KBM-7 (cell line): ENCODE measurements at places on chromosomes 6 and 20.
A peak's percentile ranks its signal among the peaks of the same experiment; 100 is the strongest.

DNA sequence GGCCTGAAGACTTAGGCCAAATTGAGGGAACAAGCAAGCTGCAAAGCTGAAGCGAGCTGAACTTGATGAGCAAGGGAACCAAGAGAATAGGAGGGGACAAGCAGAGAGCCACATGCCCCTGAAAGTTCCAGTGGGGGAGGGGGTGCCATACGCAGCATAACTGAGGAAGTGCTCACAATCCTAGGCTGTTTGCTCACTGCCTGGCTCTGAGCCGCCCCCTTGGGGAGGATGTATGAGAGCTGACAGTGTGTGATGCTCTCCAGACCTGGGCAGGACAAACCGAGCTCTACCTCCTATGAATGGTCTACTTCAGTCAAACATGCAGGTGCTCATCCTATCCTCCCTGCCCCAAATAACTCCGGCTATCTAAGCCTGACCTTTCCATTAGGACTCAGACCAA, 52.1 kb downstream of the FAXC start:
- DNase-seq = no peak

DNA sequence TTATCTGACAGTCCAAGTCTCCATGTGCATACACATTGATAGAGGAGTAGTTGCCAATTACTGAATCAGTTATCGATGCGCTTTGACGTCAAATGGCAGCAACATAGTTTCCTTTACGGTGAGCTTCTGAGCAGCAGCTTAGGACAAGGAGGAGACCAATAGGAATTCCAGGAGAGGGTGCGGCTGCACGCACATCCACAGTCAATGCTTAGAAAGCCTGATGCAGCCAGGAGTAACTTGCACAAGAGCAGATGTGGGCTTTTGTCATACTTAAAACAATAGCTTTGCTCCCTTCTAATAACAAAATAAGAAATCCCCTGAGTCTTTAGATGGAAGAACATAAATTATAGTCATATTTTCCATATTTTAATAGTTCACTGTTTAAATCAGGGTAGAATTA, 442.1 kb downstream of the BCKDHB start:
- no peak for DNase-seq

- DNase-seq = no peak
Observed at GRCh38 chr6:33206864-33207551, 1.3 kb upstream of the RING1 start.

DNA sequence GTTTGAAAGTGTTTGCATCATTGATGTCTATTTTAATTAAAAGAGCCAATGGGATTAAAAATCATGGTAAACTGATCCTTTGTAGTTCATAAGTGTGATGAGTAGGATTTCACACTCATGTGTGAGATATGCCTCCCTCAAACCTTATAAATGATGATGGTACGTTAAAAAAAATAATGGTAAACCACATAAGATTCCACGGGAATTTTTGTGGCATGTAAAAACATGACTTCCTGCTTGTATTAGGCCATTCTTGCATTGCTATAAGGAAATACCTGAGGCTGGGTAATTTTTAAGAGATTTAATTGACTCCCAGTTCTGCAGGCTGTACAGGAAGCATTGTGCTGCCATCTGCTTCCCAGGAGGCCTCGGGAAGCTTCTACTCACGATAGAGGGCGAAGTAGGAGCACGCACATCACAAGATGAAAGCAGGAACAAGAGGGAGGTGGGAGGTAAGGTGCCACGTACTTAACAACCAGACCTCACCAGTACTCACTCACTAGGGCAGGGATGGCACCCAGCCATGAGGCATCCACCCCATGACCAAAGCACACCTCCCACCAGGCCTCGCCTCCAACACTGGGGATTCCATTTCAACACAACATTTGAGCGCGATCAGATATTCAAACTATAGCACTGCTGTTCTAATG, 187.6 kb upstream of the QKI start:
- DNase-seq = no peak

GRCh38 chr20:37387519-37388269, 41.8 kb downstream of the SRC start:
- no peak for DNase-seq

- DNase-seq = no peak
Observed at GRCh38 chr20:48326868-48327267, 500.9 kb downstream of the PREX1 start.

DNA sequence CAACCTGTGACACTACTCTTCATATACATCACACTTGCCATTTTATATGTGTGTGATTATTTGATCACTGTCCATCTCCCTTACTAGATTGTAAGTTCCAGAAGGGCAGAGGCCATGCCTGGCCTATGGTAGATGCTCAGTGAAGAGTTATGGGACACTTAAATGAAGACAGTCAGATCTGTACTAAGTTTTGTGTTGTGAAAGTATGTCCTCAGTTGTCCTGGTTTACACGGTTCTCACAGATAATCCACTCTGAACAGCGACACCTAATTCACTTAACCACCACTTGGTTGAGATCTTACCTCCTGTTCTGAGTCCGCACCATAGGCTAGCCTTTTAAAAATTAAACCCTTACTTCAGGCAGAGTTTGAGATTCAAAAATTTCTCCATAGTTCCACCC, 434.1 kb upstream of the SOX4 start:
- DNase-seq = no peak

- DNase-seq = no peak
Observed at GRCh38 chr20:29325304-29325640, 1932.2 kb upstream of the DEFB115 start.

GRCh38 chr6:1726341-1726768, 116.6 kb downstream of the FOXC1 start:
- no peak for DNase-seq

DNA sequence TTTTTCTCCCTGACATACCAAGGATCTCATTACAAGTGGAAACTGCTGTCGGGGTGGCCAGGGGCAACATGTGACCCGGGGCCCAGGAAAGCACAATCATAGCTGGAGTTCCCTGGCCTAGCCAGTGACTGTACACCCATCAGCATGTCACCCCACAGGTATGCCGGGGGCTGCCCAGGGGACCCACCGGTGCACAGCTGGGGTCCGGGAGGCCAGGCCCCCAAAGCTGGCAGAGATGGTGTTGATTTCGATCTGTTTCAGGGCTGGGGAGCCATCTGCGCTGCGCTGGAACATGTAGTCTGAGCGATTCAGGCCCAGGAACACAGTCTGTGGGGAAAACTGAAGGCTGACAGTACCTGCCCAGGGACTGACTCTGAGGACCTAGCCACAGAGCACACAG, 13.3 kb downstream of the GSS start:
- DNase-seq = no peak

- DNase-seq = peak; percentile 83
Observed at GRCh38 chr20:58651946-58652605, 993 bp downstream of the STX16 start.

DNA sequence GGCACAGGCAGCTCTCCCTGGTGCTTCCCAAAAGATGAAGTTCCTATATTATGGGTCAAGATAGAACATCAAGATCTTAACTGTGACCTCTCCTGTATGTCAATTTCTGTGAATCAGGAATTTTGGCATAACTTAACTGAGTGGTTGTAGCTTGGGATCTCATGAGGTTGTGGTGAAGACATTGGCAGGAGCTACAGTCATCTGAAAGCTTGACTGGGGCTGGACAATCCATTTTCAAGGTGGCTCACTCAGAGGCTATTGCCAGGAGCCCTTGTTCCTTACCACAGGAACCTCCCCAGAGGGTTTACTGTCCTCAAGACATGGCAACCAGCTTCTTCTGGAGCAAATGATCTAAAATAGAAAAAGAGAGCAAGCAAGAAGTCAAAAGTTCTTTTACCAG, 252.2 kb downstream of the ADGB start:
- no peak for DNase-seq

DNA sequence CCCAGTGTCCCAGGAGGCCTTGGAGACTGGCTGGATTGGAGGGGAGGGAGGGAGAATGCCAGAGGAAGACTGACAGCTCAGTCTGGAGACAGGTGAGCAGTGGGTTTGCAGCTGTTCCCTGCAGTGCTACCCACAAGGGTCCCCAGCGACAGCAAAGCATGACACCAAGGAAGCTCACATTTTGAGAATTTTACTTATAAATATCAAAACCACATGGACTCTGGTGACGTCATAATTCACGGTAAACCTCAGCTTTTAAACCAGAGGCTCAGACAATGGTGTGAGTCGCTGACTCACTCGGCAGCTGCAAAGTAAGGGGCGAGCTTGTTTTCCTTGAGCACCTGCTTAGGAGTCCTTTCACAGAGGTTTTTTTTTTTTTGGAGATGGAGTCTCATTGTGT, 65.2 kb downstream of the THBS2 start:
- DNase-seq = no peak

DNA sequence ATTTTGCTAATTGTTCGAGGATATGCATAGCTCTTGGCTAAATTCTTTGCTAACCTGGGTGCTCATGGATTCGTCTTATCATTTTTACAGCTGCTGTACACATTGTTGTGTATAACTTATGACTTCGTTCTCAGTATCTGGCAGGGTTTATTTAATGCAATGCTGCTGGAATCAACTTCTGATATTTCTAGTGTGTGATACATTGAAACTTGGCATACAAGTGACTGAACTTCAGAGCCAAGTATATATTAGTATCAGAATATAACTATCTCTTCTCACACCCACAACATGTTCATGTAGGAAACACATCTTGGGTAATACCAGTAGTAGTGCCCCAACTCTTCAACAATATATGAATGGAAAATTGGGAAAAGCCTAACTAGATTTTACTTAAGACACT, 764.2 kb downstream of the TENT5A start:
- DNase-seq = no peak

- no peak for DNase-seq
Observed at GRCh38 chr6:48073976-48074767, 36.8 kb downstream of the PTCHD4 start.

DNA sequence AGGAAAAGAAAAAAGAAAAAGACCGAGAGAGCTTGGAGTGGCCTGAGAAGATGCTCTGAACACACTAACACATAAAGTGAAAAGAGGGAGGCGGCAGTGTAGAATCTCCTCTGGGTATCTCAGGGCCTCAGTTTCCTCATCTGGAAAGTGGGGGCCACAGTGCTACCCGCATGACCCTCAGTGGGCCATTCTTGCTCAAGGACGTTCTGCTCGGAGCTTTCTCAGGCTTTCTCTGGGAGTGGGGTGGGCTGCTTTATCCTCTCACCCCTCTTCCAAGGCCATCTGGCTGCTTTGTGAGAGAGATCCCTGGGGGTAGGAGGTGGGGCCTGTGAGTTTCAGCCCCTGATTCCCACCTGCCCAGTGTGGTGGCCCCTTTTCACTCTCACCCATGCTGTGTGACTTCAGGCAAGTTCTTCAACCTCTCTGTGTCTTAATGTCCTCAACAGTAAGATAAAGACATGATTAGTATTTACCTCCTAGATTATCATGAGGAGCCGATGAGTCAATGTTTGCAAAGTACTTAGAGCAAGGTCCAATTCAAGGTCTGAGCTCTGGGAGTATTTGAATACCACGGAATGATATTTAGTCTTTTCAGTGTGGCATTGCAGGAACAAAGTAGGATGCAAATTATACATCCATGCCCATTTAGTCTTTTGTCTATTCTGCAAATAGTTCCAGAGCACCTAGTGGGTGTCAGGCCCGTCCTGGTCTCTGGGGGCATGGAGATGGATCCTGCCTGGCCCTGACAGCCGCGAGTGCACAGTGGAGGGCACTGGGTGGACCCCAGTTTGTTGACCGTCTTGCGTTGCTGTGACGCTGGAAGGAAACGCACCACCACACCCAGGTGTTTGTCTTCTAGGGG, 34.3 kb downstream of the SRC start:
- DNase-seq = no peak

- DNase-seq = no peak
Observed at GRCh38 chr6:11436508-11437096, 100.9 kb upstream of the TMEM170B start.

DNA sequence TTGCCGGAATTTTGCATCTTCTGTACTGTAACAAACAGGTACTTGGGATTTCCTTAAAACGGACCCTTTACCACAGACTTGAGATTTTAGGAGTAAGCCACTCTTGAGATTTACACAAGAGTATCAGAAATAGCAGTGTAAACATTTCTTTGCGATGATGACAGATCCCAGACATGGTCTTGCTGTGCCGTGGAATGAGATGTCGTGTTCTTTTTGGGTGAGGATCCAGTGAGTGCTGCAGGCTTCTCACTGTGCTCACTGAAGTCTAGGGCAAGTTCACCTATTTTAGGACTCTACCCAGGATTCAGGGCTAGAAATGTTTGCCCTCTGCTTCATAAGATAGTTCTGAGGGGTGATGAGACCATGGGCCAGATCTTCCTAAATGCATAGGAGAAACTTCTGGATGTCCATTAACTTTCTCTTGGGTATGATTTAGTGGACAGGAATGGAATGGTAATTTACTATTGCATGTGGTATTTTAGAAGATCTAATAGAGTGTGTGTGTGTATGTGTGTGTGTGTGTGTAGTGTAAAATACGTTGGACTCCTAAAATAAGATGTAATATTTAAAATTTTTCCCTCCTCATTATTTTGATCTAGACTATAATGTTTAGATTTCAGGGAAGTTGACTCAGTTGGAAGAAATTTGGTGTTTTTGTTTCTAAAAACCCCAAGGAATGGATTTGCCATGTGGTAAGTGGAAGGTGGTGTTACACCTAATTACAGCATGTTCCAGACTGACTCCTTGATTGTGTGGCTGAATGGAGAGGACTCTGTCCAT, 8.5 kb downstream of the LRRC1 start:
- no peak for DNase-seq

GRCh38 chr6:70119218-70119835, 183.6 kb downstream of the COL9A1 start:
- no peak for DNase-seq

DNA sequence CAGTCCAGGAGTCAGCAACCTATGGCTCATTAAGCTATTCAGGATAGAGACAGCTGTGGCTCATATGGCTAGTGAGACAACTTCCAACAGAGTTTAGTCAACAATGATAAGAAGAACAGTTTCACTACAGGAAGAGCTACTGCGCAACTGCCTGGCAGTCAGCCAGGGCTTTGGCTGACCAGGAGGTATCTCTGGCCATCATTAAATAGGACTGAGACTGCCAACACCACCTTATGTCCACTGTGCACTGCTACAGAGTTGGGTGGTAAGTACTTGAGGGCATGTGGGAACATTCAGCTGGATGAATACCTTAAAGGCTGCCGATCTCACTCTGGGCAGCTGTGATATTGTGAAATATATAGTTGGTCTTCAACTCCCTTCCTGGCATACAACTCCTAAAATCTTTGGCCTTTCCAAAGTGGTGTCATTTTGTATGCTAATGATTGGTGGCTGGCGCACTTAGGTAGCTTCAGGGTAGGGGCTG, 52.2 kb upstream of the FAM83C start:
- DNase-seq = no peak

- DNase-seq = no peak
Observed at GRCh38 chr20:40679184-40679583, 9.9 kb downstream of the MAFB start.

DNA sequence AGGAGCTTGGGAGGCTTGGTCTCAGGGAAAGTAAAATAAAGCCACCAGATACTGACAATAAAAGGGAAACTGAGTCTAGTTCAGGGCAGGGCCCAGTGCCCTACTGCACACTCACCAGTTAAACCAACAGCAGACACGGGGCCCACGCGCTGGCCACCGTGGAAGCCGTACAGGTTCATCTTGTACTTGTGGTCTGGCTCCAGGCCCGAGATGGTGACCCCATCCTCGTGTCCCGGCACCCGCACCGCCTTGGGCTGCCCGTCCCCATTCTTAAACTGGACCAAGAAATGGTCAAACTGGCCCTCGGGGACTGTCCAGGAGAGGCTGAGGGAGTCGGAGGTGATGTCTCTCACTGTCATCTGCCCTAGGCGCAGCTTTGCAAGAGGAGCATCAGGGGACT, 26.5 kb downstream of the CYP21A2 start:
- DNase-seq = no peak
